Transverse colon (tissue), 4 donors: ENCODE measurements at places on chromosomes 2 and 18.

- peak; percentile 81 for DNase-seq
Observed at GRCh38 chr18:57956491-57956890, 87.5 kb upstream of the NEDD4L start.

- no peak for DNase-seq
Observed at GRCh38 chr2:129006135-129006886, 687.6 kb upstream of the HS6ST1 start.

- DNase-seq, result no peak
Observed at GRCh38 chr2:148124271-148124670, 103.4 kb downstream of the MBD5 start.

- no peak for DNase-seq
Observed at GRCh38 chr2:40666398-40666797, 214.5 kb upstream of the SLC8A1 start.

DNA sequence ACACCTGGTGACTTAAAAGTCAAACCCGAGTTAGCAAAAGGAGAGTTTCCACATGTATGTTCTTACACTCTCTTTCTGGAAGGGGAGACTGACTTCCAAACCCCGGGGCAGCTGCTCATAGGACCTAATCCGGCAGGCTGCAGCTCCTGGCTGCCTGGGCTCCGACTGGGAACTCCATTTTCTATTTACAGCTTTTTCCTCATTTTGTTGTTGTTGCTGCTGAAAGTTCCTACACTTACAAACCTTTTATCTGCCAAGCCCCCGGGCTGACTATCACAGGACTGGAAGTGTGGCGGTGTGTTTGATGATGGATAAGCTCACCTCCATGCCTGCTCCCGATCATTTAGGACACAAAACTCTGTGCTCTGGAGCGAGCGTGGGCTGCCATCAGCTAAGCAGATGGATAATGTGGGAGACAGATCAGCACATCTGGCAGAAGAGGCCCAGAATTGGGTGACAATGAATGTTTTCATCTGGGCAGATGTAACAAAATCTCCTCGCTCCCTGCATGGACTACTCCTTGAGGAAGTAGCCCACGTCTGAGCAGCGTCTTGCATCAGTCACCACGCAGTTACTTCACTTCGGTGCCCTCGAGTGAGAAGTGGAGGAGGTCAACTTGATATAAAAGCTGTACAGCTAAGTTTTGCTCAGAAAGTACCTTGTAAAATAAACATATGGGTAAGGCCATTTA lies 114.4 kb upstream of the COPS8 start:
- DNase-seq, result no peak

GRCh38 chr2:191676790-191677645 lies 918 bp upstream of the NABP1 start:
- DNase-seq, result peak; percentile 30

DNA sequence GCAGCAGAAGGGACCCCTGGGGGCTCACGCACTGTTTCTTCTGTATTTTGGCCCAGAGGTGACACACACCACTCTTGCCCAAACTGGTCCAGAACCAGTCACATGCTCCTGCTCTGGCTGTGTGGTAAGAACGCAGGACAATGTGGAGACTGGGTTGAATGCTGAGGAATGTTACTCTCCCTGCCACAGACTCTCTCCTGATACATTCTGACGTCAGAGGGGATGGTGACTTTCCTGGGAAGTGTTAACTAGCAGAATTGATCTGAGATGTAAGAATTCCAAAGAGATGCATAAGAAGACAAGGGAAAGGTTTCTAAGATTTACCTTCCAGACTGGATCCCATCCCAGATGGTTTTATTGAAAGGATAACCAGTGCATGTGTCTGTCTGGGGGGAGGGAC lies 100.8 kb downstream of the ASB1 start:
- DNase-seq, result no peak

GRCh38 chr2:48248251-48248933 lies 281.6 kb upstream of the STON1 start:
- DNase-seq, result no peak

DNA sequence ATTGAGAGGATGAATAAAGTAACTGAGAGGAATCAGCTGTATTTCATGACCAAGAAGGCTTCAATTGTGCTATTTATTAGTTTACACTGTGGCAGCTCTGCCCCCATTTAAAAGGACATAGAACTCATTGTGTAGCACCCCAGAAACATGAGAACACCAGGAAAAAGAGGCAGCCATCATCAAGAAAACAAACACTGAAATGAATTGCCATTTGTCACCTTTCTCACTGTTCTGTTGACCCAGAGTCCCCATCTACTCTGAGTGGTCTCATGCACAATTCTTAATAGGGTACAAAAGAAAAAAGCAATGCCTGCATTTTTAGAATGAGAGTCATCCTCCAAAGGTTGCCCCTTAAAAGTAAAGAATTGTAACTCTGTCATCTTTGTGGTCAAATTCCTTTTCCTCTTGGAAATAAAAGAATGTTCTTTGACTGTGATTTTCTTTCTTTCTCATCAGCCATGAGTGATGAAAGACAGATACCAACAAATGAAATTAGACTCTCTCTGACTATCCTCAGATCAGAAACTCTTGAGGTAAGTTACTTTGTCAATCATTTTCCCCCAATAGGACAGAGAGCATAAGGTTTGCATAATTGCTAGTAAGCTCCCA lies 1941.9 kb upstream of the PIK3C3 start:
- no peak for DNase-seq

DNA sequence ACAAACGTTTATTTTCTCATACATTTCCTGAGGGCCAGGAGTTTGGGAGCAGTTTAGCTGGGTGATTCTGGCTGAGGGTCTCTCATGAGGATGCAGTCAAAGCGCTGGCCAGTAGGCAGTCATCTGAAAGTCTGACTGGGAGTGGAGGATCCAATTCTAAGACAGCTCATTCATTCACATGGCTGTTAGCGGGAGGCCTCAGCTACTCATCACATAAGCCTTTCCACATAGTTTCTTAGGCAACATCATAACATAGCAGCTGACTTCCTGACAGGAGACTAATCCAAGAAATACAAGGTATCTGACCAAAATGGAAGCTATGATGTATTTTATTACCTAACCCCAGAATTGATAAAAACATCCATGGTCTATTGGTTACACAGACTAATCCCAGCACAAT lies 2.9 kb upstream of the MRPL44 start:
- no peak for DNase-seq

DNA sequence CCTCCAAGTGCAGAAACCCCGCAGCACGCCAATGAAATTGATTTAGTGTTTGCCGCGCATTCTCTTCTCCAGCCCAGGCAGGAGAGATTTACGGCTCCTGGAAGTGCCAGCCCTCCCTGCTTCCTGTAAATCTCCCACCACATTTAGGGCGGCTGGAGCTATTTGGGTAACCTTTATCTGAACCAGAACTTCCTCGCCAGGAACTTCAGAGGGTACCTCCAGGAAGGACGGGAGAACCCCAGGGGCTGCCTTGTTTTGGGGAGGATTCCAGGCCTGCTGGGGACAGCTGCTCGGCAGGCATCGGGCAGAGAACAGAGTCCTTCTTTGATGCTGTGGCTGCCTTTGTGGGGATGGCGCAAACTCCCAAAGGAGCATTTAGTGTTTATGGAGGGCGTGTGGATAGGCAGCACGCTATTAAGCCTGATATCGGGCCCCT lies 122.0 kb upstream of the MYCN start:
- DNase-seq, result no peak

- no peak for DNase-seq
Observed at GRCh38 chr2:83873110-83873509, 586.0 kb downstream of the SUCLG1 start.

DNA sequence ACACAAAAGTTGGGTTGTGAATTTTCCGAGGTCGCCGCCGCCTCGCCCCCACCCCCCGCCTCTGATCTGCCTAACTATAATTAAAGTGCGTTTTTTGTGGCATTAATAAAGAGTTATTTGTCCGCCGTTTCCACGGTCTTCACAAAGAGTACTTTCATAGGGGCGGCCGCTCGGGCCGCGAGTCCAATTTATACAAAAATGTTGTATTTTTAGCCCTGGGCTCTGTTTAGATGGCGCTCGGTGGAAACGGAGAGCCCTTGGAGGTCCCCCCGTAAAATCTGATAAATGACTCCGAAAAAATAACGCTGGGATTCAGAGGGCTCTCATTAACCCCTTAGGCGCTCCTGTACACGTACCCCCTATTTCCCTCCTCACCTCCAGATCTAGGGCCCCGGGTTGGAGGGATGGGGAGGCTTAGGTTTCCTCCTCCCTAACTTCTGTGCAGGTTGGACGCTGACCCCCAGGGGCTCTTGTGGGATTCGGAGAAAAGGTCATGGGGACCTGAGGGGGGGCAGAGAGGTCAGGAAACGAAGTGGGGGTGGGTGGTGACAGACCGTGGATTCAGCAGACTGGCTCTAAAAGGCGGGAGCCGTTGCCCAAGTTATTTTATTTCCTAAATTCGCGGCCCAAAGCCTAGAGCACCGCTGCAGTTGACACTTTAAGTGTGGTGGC lies 1.9 kb downstream of the CYP26B1 start:
- no peak for DNase-seq

- DNase-seq, result no peak
Observed at GRCh38 chr2:173424886-173425285, 70.2 kb downstream of the CDCA7 start.

DNA sequence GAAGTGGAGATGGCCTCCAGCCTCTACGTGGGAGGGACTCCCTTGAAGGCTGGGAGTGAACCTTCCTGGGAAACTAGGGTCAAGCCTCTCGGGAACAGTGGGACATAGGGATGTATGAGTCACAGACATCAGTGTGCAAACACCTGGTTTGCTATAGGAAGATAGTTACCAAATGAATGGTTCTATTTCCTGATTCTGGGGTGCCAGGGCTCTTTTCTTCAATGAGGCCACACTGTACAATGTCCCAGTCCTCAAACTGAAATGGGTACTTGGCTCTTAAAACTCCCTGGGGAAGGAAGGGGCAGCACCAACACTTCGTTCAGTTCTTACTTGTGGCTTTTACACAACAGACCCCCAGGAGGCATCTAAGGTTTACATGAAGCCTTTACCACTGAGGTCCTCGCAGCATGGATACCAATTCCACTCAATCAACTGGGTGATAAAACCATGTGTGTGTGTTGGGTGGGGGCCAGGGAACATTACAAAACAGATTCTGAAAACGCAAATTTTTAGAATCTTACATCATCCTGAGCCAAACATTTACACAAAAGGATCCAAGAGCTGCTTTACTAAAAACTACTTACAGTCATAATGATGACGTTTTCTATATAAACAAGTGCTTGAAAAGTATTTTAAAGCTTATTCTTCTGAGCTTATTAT lies 10.4 kb downstream of the ERFE start:
- no peak for DNase-seq

- no peak for DNase-seq
Observed at GRCh38 chr2:213934560-213934959, 476.3 kb upstream of the VWC2L start.

DNA sequence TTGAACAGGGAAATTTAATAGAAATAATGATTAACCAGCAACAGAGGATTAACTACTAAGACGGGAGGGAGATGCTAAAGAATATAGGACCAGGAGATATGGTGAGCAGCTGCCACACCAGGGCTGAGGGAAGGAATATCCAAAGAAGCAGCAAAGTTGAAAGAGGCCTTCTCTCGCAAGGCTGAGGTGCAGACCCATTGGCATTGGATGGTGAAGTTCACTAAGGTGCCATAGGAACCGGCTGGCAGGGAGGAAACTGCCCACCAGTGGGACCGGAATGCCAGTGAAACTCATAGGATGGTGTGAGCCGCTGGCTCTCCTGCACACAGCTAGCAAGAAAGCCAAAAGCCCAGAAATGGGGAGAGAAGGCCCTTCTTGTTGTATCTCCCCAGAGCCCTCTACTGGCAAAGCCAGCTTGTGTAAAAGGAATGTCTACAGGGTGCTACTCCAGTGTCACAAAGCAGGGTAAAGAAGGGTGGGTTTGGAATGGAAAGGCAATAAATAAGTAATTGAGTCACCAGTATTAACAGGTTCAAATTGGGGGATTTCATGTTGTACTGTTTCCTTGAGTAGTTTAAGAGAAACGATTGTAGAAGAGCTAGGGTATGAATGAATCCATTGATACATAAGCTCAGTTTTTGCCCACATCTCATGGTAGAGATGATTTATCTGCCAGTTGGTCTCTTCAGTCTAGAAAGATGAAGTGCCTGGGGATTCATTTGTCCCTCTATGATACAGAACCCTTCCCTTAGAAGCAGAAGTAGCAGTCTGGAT lies 36.0 kb downstream of the FARP2 start:
- peak; percentile 28 for DNase-seq

GRCh38 chr2:231144896-231145295 lies 20.1 kb upstream of the HTR2B start:
- DNase-seq, result no peak

DNA sequence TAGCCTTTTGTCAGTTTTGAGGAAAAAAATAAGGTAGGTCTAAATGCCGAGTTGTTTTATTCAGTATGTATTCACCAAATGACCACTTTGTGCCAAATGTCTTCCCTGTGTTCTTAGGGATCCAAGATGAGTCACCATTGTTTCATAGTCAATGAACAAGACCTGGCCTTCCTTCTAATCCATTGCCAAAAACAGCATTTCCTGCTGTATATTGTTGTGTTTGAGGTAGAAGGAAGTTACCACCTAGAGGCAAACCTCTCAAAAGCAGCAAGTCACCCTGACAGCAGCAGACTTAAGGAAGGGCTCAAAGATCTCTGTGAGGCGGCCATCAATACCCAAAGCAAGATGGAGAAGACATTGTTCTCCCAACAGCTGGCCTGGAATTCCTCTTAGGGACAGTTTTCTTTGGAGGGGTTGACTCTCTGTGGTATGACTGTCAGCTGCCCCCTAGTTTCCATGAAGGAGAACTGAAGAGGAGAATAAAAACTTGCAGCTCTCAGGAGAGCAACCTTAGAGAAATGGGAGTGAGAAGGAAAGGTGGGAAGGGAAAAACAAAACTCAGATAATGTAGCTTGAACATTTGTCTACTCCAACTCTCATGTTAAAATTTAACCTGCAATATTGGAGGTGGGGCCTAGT lies 328.3 kb downstream of the LRATD1 start:
- DNase-seq, result no peak

GRCh38 chr2:111133603-111134002 lies 12.9 kb downstream of the BCL2L11 start:
- no peak for DNase-seq
